ENCODE measurements at places on chromosomes 6 and 20. TPM values are rescaled to one million over a fixed set of nuclear protein-coding genes. Genes with fewer than 3 reads are reported as not detected.

DNA sequence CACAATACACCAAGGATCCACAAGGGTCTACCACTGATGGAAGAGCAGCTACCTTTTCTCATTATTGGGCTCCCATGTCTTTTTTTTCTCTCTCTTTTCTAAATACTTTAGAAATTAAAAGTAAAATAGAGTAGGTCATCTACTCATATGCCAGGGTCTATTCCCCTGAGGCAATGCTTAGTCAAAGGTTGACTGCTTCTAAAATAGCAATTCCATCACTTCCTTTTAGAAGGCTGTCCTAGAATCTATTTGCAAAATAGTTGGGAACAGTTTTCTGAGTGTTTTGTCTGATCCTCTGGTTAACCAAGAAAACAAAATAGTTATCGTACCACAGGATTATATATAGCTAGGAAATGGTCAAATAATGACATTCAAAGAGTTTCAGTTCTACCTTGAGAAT lies 174.1 kb downstream of the COL21A1 start:
- H3K36me3 ChIP-seq: no peaks in the 10 kb centered on the region
- no peak overlapping the region for H3K4me3 ChIP-seq
- no peak overlapping the region for H3K27ac ChIP-seq

GRCh38 chr20:22466447-22467171 lies 117.8 kb downstream of the FOXA2 start:
- DNase-seq: no peak
- H3K36me3 ChIP-seq: no peaks in the 10 kb centered on the region
- no peak overlapping the region for H3K4me3 ChIP-seq
- H3K27me3 ChIP-seq: no peaks in the 10 kb centered on the region
- H3K4me1 ChIP-seq: no peaks in the 10 kb centered on the region

DNA sequence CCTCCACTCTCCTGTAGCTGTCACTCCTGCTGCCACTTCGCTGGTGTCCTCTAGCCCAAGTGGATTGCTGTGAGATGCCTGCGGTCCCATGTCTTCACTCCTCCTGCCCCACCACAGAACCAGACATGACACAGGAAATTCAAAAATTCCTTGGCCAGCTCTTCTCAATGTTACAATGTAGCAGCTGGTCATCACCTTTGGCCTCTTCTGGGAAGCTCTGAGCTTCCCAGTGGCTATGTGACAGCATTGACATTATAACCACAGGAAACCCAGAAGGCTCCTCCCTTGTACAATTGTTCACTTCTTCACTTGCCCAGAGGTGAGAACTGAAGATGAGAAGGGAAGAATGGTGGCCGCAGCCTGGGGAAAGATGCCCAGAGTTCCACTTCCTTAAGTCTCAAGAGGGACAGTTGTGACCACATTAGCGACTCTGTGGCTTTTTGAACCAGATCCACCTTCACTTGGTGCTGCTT lies 76.1 kb upstream of the NAA20 start:
- H3K27me3 ChIP-seq: no peaks in the 10 kb centered on the region
- H3K36me3 ChIP-seq: no peaks in the 10 kb centered on the region
- DNase-seq: no peak

GRCh38 chr6:122567034-122567433 lies 43.2 kb upstream of the PKIB start:
- no peaks in the 10 kb centered on the region for H3K36me3 ChIP-seq
- H3K27me3 ChIP-seq: no peaks in the 10 kb centered on the region
- H3K27ac ChIP-seq: no peak overlapping the region
- no peaks in the 10 kb centered on the region for H3K4me1 ChIP-seq
- no peak overlapping the region for H3K4me3 ChIP-seq
- DNase-seq: no peak

GRCh38 chr20:14824996-14825395 lies 487.6 kb upstream of the FLRT3 start:
- no peaks in the 10 kb centered on the region for H3K4me1 ChIP-seq
- H3K27ac ChIP-seq: no peak overlapping the region
- H3K36me3 ChIP-seq: no peaks in the 10 kb centered on the region
- no peak for DNase-seq
- H3K4me3 ChIP-seq: no peak overlapping the region

- no peak overlapping the region for H3K4me3 ChIP-seq
- DNase-seq: no peak
- no peaks in the 10 kb centered on the region for H3K4me1 ChIP-seq
- H3K27ac ChIP-seq: no peak overlapping the region
Measured at GRCh38 chr6:150764334-150765066, 101.0 kb upstream of the MTHFD1L start.

- no peaks in the 10 kb centered on the region for H3K27me3 ChIP-seq
- no peak overlapping the region for H3K4me3 ChIP-seq
- H3K36me3 ChIP-seq: peaks cover 17% of the 10 kb centered on the region
- no peak overlapping the region for H3K27ac ChIP-seq
- no peaks in the 10 kb centered on the region for H3K4me1 ChIP-seq
Measured at GRCh38 chr6:166492092-166492741, 94.3 kb downstream of the RAMACL start.

DNA sequence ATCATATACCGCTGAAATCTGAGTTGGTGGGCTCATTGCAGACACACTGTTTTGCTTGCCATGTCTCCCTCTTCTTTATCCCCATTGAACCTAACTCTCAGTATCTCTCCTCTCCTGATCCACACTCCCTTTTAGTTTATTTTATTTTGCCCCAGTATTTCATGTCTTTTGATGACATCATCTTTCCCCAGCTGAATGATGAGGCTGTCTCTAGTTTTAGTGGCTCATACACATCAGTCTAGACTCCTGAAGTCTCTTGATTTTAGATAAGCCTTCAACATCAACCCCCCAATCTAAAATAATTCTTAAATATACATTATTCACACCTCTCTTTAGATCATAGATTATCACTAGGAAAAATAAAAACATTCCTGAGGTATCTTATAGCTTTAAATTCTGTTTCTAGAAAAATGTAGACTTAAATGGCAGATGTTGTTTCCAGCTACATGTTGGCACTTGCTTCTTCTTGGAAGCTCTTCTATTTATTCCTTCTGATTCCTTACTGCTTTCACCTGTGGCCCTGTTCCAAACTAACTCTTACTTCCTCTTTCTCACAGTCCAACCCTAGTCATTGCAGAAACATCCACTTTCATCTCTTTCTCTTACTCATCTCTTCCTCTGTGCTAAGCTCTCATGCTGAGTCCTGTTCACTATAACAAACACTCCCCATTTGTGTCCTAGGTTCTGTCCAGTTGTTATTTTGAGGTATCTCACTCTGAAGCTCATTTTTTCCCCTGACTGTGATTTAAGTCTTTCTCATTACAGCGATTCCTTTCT lies 191.9 kb upstream of the SLC35B3 start:
- no peak overlapping the region for H3K27ac ChIP-seq
- H3K36me3 ChIP-seq: no peaks in the 10 kb centered on the region
- no peak overlapping the region for H3K4me3 ChIP-seq
- H3K4me1 ChIP-seq: no peaks in the 10 kb centered on the region
- H3K27me3 ChIP-seq: no peaks in the 10 kb centered on the region

- peak; percentile 9 for DNase-seq
- no peak overlapping the region for H3K27ac ChIP-seq
Measured at GRCh38 chr6:39362487-39362865, 40.0 kb upstream of the KCNK16 start.

DNA sequence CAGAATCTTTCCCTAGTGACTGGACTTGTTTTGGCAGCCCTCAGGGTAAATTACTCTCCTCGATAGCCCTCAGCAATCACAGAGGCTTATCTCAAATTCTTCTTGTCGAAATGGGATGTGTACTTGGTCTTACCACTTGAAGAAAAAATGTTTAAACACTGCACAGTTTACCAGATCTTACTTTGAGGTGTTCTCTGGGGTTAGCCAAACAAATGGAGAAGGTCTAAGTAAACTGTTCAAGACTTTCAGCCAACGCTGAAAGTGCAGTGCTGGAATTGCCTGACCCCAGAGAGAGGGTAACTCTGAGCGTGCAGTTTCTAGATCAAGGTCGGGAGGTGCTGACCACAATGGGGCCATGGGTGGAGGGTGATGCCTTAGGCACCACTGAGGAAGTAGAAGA lies 39.2 kb downstream of the MYLIP start:
- no peak overlapping the region for H3K27ac ChIP-seq
- no peak overlapping the region for H3K4me3 ChIP-seq
- no peaks in the 10 kb centered on the region for H3K27me3 ChIP-seq
- no peak for DNase-seq
- no peaks in the 10 kb centered on the region for H3K36me3 ChIP-seq

- no peaks in the 10 kb centered on the region for H3K4me1 ChIP-seq
- no peak overlapping the region for H3K4me3 ChIP-seq
- no peak overlapping the region for H3K27ac ChIP-seq
- peaks cover 3% of the 10 kb centered on the region for H3K27me3 ChIP-seq
- no peaks in the 10 kb centered on the region for H3K36me3 ChIP-seq
Measured at GRCh38 chr6:20334334-20334733, 67.3 kb upstream of the E2F3 start.

Gene ARFGEF2
- 30.8 TPM for total RNA-seq

Gene UCKL1
- 27.9 TPM for total RNA-seq

DNA sequence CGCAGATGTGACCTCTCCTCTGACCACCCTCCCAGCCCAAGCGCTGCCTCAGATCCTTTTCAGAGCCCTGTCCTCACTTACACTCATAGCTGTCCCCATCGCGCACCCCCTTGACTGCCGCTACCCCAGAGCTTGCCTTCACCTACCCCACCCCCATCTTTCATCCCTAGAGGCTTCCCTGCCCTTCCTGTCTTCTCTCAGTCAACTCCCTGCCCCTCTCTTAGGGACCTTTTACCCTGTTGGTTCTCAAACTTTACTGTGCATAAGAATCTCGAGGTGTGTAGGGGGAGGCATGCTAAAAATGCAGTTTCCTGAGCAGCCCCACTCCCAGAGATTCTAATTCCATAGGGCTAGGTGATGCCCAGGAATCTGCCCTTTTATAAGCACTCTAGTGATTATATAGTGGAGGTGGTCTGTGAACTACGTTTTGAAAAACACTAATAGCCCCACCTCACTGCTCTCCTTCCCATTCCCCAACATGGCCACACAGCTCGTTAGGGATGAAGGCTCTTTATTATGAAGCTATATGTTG lies 725 bp downstream of the TM9SF4 start:
- no peak for DNase-seq
- peak overlapping the region; percentile 91 for H3K4me3 ChIP-seq
- H3K27me3 ChIP-seq: no peaks in the 10 kb centered on the region
- H3K27ac ChIP-seq: peak overlapping the region; percentile 100
- H3K4me1 ChIP-seq: peaks cover 4% of the 10 kb centered on the region

Gene SASH1
- total RNA-seq: 38.6 TPM

- no peak overlapping the region for H3K4me3 ChIP-seq
- no peaks in the 10 kb centered on the region for H3K4me1 ChIP-seq
- no peaks in the 10 kb centered on the region for H3K27me3 ChIP-seq
- no peaks in the 10 kb centered on the region for H3K36me3 ChIP-seq
- peak; percentile 45 for DNase-seq
Measured at GRCh38 chr6:89999945-90000825, 105.9 kb downstream of the GJA10 start.

Gene NINL
- total RNA-seq: 16.3 TPM

DNA sequence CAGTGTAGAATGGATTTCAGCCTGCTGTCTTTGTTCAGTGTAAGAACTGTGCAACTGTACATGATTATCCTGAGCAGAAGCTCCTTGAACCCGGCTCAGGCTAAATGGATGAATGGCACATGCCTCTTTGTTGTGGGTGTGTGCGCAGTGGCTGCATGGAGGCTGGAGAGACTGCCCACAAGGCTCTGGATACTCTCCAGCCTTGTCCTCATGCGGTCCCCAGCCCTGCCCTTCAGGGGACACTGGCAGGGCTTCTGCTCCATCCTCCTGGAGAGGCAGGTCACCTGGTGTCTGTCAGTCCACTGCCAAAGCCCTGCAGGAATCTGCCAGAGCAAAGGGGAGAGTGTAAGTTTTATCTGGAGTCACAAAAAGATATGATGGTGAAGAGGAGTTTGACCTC lies 241.7 kb upstream of the EXOC2 start:
- H3K4me1 ChIP-seq: no peaks in the 10 kb centered on the region
- H3K4me3 ChIP-seq: no peak overlapping the region
- no peak for DNase-seq
- no peak overlapping the region for H3K27ac ChIP-seq
- H3K27me3 ChIP-seq: peaks cover 21% of the 10 kb centered on the region

Gene DEFB127
- total RNA-seq: not detected

- peaks cover 45% of the 10 kb centered on the region for H3K4me1 ChIP-seq
- DNase-seq: peak; percentile 63
- no peaks in the 10 kb centered on the region for H3K36me3 ChIP-seq
- no peak overlapping the region for H3K4me3 ChIP-seq
- no peaks in the 10 kb centered on the region for H3K27me3 ChIP-seq
Measured at GRCh38 chr20:1810926-1811620, 84.1 kb upstream of the SIRPA start.

Gene SLA2
- not detected for total RNA-seq

GRCh38 chr6:149508485-149508884 lies 23.7 kb upstream of the ZC3H12D start:
- H3K36me3 ChIP-seq: no peaks in the 10 kb centered on the region
- H3K27me3 ChIP-seq: no peaks in the 10 kb centered on the region
- H3K27ac ChIP-seq: no peak overlapping the region
- no peak overlapping the region for H3K4me3 ChIP-seq

DNA sequence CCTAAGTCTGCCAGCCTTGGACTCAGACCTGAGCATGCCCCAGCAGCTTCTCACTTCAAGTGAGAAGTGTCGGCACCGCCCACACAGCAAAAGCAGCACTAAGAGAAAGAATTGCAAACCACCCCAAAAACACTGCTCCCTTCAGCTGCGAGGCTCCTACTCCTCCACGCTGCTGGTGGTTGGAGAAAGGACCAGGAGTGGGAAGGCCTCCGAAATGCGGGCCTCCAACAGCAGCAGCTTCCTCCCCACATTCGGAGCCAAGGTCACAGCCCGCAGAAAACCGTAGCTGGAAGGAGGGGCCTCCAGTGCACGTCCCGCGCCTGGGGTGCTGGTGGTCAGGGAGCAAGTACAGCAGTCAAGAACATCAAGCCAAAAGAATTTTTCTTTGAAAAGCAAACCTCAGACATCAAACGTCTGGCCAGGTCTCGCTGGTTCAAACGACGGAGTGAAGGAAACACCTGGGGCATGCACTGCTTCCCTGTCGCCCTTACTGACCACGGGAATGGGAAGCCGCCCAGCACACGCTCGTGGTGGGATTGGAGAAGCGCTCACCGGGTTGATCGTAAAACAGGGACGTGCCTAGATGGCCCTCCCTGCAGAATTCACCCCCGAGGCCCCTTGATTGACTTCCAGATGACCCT lies 185.6 kb upstream of the CST7 start:
- no peak overlapping the region for H3K27ac ChIP-seq
- H3K4me3 ChIP-seq: no peak overlapping the region
- H3K4me1 ChIP-seq: no peaks in the 10 kb centered on the region
- no peaks in the 10 kb centered on the region for H3K36me3 ChIP-seq

Gene PDCD2
- 62.4 TPM for total RNA-seq

- no peak overlapping the region for H3K27ac ChIP-seq
- no peak for DNase-seq
- no peaks in the 10 kb centered on the region for H3K4me1 ChIP-seq
- H3K4me3 ChIP-seq: no peak overlapping the region
- H3K36me3 ChIP-seq: peaks cover 12% of the 10 kb centered on the region
- no peaks in the 10 kb centered on the region for H3K27me3 ChIP-seq
Measured at GRCh38 chr6:166423781-166424180, 41.0 kb upstream of the MPC1 start.

Gene OR2J3
- total RNA-seq: not detected

Gene FAM83C
- not detected for total RNA-seq

- H3K27me3 ChIP-seq: no peaks in the 10 kb centered on the region
- no peaks in the 10 kb centered on the region for H3K36me3 ChIP-seq
- no peaks in the 10 kb centered on the region for H3K4me1 ChIP-seq
- H3K27ac ChIP-seq: no peak overlapping the region
Measured at GRCh38 chr20:33919653-33920052, 74.1 kb upstream of the RALY start.

GRCh38 chr6:52620906-52621190 lies 44.0 kb upstream of the TRAM2 start:
- no peaks in the 10 kb centered on the region for H3K36me3 ChIP-seq
- no peaks in the 10 kb centered on the region for H3K27me3 ChIP-seq
- H3K27ac ChIP-seq: no peak overlapping the region
- H3K4me3 ChIP-seq: no peak overlapping the region

Gene BFSP1
- total RNA-seq: 2.3 TPM
